ENCODE measurements at places on chromosomes 16 and 17.

DNA sequence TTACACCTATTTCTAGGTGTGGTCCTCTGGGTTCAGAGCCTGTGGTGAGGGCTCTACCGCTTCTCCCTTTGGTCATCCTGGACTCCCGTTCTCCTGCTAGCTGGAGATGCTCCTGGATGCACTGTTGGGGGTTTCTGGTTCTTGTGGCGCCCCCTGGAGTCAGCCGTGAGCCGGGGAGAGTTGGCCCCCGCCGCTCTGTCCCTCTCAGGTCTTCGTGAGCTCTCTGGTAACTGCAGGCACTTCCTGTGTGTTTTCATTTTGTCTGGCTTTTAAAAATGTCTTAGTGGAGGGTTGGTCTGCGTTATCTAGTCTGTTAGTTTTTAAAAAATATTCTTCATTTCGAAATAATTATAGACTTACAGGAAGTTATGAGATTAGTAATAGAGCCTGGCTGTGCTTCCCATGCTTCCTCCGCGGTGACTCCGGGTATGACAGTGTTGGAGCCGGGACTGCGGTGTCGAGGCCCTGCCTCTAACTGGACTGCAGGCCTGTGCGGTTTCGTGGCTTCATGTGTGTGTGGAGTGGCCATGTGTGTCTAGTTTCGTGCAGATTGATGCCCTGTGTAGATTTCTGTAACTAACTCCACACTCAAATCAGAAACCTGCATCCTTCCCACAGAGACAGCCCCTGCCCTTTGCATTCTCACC, 78.0 kb upstream of the ZNF750 start:
- no peak for DNase-seq

GRCh38 chr16:2498531-2499253, 15.1 kb upstream of the ATP6V0C start:
- DNase-seq = no peak

GRCh38 chr16:65658349-65658748, 536.5 kb upstream of the CDH11 start:
- no peak for DNase-seq

- DNase-seq = no peak
Measured at GRCh38 chr17:40522250-40522960, 21.0 kb upstream of the TNS4 start.

- DNase-seq = no peak
Measured at GRCh38 chr17:7782240-7782639, 51.8 kb upstream of the KDM6B start.

All from NCI-H1105 (cell line).